ENCODE measurements at places on chromosomes 12 and 14.

GRCh38 chr12:51592034-51592705 lies 1.1 kb downstream of the SCN8A start:
- DNase-seq = peak; percentile 91

GRCh38 chr12:31815096-31815495 lies 86.3 kb upstream of the AMN1 start:
- no peak for DNase-seq

DNA sequence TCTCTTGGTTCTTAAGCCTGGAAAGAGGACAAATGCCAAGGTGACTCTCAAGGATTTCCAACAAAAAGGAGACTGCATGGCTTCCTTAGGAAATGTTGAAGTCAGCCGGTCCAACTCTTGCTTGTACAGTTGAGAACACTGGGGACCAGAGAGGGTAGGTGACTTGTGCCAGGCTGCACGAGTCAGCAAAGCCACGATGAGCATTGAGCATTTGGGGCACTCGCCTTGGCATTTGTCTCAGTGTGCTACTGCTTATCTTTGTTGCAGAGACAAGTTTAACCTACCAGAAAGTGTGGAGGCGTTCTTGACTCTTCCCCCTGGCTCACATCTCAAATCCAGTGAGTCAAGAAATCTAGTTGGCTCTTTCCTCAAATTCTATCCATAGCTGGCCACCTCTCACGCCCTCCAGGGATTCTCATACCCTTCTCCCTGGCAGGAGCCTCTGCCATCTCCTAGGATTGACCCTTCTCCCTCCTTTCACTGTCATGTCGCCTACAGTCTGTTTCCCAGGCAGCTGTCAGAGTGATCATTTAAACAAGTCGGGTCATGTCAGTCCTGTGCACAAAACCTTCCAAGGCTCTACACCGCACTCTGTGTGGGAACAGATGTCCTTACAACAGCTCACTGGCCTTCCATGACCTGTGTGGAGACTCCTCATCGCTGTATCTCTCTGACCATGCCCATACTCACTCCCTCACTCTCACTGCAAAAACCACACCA lies 17.2 kb upstream of the KRT83 start:
- no peak for DNase-seq

GRCh38 chr14:78363008-78363407 lies 192.8 kb downstream of the NRXN3 start:
- DNase-seq = no peak

DNA sequence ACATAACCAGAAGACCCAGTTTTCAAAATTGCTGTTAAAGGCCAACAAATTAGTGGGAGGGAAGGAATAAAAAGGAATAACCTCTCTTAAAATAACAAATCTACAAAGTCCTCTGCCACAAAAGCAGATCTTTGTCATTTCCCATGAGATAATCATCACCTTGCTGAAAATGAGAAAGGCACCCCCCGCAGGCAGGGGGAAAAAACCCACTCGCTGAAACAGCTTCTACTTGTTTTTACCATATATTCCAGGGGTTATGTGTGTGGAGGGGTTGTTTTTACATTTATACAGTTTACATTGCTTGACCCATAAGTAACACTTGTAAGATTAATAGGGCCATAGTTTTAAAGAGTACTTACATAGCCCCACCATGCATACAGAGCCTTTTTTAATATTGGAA lies 131.0 kb downstream of the PRICKLE1 start:
- no peak for DNase-seq

DNA sequence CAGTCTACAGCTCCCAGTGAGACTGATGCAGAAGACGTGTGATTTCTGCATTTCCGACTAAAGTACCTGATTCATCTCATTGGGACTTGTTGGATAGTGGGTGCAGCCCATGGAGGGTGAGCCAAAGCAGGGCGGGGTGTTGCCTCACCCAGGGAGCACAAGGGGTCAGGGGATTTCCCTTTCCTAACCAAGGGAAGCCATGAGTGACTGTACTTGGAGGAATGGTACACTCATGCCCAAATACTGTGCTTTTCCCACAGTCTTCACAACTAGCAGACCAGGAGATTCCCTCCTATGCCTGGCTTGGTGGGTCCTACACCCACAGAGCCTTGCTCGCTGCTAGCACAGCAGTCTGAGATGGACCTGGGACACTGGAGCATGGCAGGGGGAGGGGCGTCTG lies 21.0 kb upstream of the ABCC9 start:
- DNase-seq = peak; percentile 92

DNA sequence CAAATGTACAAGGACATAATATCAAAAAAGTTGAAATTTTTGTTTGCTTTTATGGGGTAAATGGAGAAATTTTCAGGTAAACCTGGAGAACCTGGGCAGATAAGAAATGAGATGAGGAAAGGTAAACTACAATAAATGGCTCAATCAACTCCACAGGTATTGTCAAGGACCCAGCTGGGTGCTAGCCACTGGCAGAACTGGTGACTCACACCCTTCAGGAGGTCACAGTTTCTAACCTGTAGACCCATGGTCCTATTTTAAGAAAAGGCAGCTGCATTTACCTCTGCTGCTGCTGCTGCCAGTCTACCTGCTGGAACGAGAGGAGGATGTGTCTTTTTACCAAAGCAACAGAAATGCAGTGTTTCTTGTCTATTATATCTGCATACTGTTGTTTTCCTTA lies 226.6 kb downstream of the ALG10B start:
- no peak for DNase-seq

GRCh38 chr14:104392001-104392395 lies 187.6 kb upstream of the C14orf180 start:
- DNase-seq = no peak

GRCh38 chr12:55037351-55037987 lies 17.7 kb downstream of the NEUROD4 start:
- DNase-seq = no peak

- DNase-seq = peak; percentile 68
Observed at GRCh38 chr12:29743801-29744200, 39.9 kb downstream of the TMTC1 start.

- DNase-seq = no peak
Observed at GRCh38 chr12:46354111-46354801, 18.3 kb downstream of the SLC38A2 start.

GRCh38 chr14:21734457-21735074 lies 60.9 kb upstream of the OR4E1 start:
- peak; percentile 52 for DNase-seq

- no peak for DNase-seq
Observed at GRCh38 chr12:109567967-109568366, 5.3 kb downstream of the MMAB start.

- DNase-seq = no peak
Observed at GRCh38 chr12:10136637-10137205, 6.7 kb upstream of the CLEC7A start.

- DNase-seq = peak; percentile 77
Observed at GRCh38 chr12:72271451-72272090, 599 bp upstream of the TRHDE start.

- DNase-seq = no peak
Observed at GRCh38 chr12:130371296-130371695, 33.6 kb downstream of the PIWIL1 start.

DNA sequence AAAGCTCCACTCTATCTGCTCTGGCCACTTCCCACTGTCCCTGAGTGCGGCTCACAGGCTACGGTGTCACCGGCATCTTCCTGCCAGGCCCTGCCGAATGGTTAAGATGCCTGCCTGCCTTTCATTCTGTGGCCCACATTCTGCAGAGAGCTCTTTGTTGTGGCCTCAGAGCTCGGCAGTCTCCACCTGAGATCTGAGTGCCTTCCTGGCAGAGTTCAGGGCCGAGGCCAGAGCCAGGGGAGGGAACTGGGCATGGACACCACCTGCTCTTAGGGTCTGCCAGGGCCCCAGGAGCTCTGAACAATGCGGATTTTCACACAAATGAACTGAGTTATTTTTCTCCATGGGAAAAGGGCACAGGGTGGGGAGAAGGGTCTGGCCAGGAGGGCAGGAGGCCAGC lies 127.2 kb downstream of the RBM19 start:
- no peak for DNase-seq

DNA sequence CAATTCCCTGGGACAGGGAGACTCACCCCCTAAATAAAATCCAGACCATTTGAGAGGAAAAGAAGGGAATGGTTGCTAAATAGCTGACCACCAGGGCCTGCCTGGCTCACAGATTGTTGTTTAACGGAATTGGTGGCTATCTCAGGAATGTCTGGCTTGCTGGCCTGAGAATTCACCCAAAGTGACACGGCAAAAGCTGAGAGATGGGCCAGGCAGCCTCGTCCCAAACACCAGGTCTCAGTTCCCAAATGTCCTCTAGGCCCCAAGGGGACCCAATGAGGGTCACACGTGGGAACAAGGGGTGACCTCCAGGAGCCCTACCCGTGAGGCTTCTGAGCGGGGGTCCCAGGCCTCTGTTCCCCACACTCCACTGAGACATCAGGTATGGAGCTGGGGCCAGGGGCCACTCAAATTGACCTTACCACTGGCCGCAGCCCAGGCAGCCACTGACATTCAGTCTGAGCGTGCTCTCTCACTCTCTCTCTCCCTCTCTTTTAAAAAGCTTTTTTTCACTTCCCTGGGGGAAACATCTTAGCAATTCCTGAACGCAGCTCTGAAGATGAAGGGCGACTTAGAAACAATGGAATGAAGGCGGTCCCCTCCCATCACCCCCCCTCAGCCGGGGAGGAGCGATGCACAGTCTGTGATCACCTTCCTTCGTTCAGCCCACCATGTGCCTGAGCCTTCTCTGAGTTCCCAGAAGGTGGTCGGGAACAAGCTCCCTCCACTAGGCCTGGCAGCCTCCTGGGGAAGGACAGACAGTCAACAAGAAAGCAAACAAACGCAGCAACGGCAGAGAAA lies 131.2 kb downstream of the SCARB1 start:
- DNase-seq = no peak

GRCh38 chr14:68820999-68821683 lies 28.3 kb upstream of the ZFP36L1 start:
- no peak for DNase-seq

DNA sequence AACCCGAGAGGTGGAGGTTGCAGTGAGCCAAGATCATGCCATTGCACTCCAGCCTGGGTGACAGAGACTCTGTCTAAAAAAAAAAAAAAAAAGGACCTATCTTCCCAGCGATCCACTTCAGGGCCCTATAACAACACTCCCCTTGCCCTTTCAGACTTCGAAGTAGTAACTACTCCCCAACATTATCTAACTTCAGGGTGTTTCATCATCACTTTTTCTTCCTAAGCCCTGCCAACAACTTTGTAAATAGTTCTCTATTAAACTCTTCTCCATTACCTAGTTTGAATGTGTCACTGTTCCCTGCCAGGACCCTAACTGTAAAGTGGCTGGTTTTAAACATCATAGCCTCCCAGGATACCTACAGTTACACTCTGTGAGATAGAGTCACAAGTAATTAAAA lies 220.8 kb downstream of the BTG1 start:
- no peak for DNase-seq

GRCh38 chr12:27524839-27525753 lies 1.1 kb downstream of the PPFIBP1 start:
- DNase-seq = peak; percentile 79

DNA sequence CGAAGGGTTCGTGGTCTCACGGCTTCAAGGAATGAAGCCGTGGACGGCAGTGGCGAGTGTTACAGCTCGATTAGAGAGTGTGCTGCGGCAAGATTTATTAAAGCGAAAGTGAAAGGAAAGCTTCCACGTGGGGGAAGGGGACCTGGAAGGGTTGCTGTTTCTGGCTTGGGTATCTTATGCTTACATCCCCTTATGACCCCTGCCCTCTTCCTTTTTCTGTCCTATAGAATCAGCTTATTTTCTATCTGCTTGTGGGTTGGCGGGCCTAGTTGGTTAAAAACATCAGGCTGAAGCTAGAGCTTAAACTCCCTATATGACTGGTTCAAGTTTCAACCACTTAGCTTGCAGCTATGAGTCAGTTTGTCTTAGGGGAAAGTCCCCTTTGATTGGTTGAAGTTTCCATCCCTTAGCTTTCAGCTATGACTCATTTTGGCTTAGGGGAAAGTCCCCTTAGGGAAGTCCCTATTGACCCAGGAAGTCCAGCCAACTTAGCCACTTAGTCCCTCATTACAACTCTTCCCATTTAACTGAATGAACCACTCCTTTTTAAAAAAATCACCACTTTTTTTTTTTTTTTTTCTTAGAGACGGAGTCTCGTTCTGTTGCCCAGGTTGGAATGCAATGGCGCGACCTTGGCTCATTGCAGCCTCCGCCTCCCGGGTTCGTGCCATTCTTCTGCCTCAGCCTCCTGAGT lies 1494.7 kb upstream of the TMEM132C start:
- DNase-seq = peak; percentile 20

DNA sequence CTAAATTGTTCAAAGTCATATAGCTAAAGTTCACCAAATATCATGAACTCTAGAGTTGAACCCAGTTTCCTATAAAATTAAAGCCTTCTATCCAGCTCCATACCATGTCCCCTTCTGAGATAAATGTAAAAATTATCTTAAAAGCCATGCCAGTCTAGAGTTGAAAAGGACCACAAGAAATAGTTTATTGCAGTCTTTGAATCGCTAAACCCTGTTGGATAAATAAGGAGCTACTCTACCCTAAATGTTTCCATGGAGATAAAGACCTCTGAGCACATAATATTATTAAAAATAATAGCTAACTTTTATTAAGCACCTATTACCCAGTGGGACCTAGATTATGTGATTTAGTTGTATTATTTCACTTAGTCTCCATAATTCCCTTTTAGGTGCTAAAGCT lies 227.6 kb upstream of the NOS1 start:
- no peak for DNase-seq

DNA sequence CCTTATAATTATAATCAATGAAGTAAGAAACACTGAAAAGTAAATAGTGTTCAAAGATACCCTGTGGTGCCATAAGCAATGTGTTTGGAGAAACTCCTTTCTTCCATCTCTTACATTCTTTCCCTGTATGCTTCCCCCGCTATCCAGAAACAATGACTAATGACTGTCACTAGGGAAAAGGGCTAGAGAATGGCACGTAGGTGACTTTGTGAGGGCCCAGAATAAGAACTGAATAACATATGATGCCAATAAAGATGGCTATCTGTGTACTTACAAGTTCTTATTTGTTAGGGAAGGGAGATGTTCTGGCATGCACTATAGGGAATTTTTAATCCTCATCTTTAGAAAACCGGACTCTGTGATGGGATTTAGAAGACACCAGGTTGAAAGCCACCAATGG lies 4.7 kb upstream of the KRT7 start:
- no peak for DNase-seq

DNA sequence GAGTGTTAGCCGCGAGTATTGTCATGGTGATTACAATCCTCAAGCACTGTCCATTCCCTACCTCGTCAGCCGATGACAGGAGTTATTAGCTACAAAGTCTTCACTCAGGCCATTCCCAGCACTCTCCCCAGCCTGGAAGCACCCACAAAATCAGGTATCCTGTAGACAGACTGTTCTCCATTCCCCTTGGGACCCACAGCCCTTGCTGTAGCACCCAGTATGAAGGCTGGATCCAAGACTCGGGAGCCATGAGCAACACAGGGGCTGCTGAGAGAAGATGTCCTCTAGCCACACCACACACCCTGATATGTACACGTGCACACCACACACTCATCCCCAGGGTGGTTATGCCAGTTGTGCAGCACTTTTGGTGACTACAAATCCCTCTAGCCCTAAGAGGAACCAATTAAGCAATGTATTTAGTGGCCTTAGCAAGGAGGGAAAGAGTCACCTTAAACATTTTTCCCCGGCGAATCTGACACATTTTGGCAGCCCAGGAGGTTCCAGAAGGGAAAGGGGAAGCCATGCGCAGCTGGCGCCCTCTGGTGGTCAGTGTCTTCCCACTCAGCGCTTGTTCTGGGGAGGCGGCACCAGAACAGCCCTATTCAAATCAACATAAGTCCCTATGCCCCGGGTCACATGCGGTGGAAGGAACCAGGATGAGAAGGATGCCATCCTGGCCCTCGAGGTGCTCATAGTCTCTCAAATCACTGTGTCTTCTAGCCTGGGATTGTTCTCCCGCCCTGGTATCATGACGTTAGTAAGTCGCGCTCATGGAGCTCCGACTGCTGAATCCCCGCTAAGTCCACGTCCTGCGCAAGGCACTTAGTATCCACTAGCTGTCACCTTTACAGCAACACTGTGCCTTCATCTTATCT lies 96.9 kb downstream of the GCH1 start:
- peak; percentile 85 for DNase-seq
